Chondrocyte (in vitro differentiated cells): ENCODE measurements at places on chromosomes 7 and 10. TPM values are rescaled to one million over a fixed set of nuclear protein-coding genes. Genes with fewer than 3 reads are reported as not detected.

- no peak for DNase-seq
Measured at GRCh38 chr7:149284343-149284742, 22.3 kb downstream of the ZNF783 start.

- DNase-seq: no peak
Measured at GRCh38 chr10:36506697-36507496, 618.5 kb upstream of the ANKRD30A start.

DNA sequence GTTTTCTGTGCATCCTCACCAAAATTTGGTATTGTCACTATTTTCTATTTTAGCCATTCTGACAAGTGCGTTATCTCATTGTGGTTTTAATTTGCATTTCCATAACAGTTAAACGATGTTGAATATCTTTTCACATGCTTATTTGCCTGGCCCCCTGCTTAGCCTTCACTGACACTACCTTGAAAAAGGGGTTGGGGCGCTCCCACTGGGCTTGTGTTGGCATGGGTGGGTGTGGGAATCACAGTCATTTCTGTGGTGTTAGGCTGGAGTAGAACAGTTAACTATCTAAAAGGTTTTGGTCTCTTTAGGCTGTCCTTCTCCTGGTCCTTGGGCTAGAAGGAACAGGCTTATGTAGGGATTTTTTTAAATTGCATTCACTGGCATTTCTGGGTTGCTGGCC is 72.2 kb upstream of the TMEM140 start:
- no peak for DNase-seq

DNA sequence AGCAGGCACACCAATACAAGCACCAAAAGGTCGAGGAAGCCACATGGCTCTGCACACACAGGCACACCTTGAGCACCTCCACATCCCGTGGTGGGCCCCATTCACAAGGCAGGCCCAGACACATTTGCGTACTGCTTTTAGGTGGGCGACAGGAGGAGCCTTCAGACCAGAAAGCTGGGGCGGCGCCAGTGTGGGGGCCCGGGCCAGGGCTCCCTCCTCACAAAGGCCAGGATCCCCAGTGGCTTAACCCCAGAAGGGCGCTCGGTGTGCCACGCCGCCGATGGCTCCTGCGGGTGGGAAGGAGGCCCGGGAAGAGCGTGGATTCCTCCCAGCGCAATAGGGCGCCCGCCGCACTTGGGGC is 2.8 kb upstream of the SMARCD3 start:
- no peak for DNase-seq

- no peak for DNase-seq
Measured at GRCh38 chr7:100079024-100079560, 2.4 kb downstream of the ZNF3 start.

- no peak for DNase-seq
Measured at GRCh38 chr10:74293686-74294371, 142.8 kb downstream of the ADK start.

- DNase-seq: no peak
Measured at GRCh38 chr7:101635484-101635883, 6.4 kb upstream of the MYL10 start.

- DNase-seq: no peak
Measured at GRCh38 chr10:11293332-11293731, 275.7 kb downstream of the CELF2 start.

The LRRC17 gene
- 23.9 to 34.5 TPM (median 32.0 TPM) in 3 replicates for total RNA-seq

The C10orf53 gene
- not detected in 3 replicates for total RNA-seq

GRCh38 chr10:100333661-100334440 is 3.8 kb upstream of the PKD2L1 start:
- DNase-seq: no peak

GRCh38 chr10:48517911-48518811 is 86.7 kb downstream of the ARHGAP22 start:
- DNase-seq: no peak

The TAS2R3 gene
- 0.52 to 2.9 TPM in 2 of 3 replicates, not detected in the other for total RNA-seq

- no peak for DNase-seq
Measured at GRCh38 chr7:146094356-146094755, 22.2 kb upstream of the CNTNAP2 start.

DNA sequence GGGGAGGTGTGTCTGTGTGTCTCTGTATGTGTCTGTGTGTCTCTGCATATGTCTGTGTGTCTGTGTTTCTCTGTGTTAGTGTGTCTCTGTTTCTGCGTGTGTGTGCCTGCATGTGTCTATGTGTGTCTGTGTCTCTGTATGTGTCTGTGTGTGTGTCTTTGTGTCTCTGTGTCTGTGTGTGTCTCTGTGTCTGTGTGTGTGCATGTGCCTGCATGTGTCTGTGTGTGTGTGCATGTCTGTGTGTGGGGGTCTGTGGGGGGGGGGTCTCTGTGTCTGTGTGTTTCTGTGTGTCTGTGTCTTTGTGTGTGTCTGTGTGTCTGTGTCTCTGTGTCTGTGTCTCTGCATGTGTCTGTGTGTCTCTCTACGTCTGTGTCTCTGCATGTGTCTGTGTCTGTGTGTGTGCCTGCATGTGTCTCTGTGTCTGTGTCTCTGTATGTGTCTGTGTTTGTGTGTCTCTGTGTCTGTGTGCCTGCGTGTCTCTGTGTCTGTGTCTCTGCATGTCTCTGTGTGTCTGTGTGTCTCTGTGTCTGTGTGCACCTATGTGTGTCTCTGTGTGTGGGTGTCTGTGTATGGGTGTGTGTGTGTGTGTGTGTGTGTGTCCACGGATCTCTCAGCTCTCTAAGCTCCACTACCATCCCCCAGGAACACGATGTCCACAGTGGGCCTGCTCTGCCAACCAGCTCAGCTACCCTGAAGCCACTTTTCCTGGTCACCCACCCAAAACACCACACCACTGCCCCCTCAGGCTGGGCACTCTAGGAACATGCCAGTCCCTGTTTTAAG is 41.7 kb downstream of the RASGEF1A start:
- DNase-seq: no peak

The MPP7 gene
- 20.1 to 21.7 TPM (median 21.0 TPM) in 3 replicates for total RNA-seq

The LRRC72 gene
- total RNA-seq: not detected in 3 replicates

DNA sequence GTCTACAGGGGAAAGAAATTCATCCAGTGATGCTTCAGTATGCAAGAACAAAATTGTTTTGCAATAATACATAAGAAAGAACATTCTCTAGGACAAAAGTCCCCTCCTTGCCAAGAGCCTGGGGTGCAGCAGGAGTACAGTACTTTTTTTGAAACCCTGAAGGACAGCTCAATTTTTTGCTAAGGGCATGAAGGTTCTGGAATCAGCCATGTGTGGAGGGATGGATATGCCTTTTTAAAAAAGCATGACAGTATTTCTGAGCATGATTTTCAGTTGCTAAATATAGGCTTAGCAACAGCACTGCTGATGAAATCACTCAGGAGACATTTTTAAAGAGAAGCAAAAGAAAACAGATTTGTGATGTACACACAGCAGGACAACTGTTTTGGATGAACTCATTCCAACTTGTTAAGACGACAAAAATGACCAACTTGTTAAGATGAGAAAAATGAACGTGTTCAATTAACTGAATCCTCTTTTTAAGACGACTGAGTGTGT is 39.3 kb downstream of the HBP1 start:
- DNase-seq: no peak

The KAZALD1 gene
- 18.9 to 43.4 TPM (median 19.8 TPM) in 3 replicates for total RNA-seq

- no peak for DNase-seq
Measured at GRCh38 chr7:131325179-131325840, 2.4 kb upstream of the MKLN1 start.
